Suprapubic skin (tissue), 4 donors: ENCODE measurements at places on chromosomes 6 and 20. TPM values are rescaled to one million over a fixed set of nuclear protein-coding genes. Genes with fewer than 3 reads are reported as not detected.

The HLA-DQA1 gene
- total RNA-seq = 10.5 TPM

The DDO gene
- total RNA-seq = 0.81 TPM

The PDYN gene
- total RNA-seq = not detected

The WDR27 gene
- 21.2 TPM for total RNA-seq

The AIF1 gene
- total RNA-seq = 4.4 TPM

The PLAGL2 gene
- total RNA-seq = 13.0 TPM

DNA sequence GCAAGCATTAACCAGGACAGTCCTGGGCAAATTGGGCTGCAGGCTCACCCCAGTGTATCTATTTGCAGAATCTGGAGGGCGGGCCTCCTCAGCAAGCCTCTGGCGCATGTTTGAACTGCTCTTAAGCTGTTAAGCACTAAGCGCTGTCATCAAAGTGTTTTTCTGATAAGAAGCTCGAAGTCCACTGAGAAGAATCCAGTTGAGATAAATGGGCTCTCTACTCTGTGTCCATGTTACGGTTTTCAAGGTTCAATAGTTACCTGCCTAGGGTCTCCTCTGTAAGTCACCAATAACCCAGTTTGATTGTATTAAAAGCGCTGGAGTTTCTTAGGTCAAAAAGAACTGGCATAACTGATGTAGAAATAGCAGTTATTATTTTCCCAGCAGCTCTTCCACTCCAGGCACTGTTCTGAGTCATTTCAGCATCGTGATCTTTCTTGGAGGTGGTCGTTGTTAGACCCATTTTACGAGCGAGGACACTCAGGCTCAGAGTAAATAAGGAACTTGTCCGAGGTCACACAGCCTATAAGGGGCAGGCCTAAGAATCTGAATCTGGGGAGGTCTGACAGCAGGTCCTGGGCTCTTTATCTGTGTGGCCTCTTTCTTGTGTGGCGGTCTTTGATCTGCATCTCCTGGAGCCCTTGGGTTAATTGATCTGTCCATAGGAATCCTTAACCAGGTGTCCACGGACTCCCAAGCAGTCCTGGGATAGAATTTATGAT, 207.4 kb upstream of the ZNF217 start:
- no peaks in the 10 kb centered on the region for H3K36me3 ChIP-seq
- H3K27ac ChIP-seq = no peak overlapping the region
- no peaks in the 10 kb centered on the region for H3K27me3 ChIP-seq
- H3K4me1 ChIP-seq = peaks cover 10% of the 10 kb centered on the region
- no peak for DNase-seq

GRCh38 chr20:15836634-15837033, 736.6 kb downstream of the KIF16B start:
- H3K4me1 ChIP-seq = no peaks in the 10 kb centered on the region
- no peak for DNase-seq
- no peaks in the 10 kb centered on the region for H3K36me3 ChIP-seq

GRCh38 chr6:143163621-143164020, 102.9 kb downstream of the AIG1 start:
- no peak for DNase-seq
- peaks cover 8% of the 10 kb centered on the region for H3K36me3 ChIP-seq
- peaks cover 9% of the 10 kb centered on the region for H3K4me1 ChIP-seq
- H3K27me3 ChIP-seq = no peaks in the 10 kb centered on the region

GRCh38 chr6:10838794-10839333, 525 bp upstream of the MAK start:
- peak overlapping the region; percentile 63 for H3K4me3 ChIP-seq
- no peaks in the 10 kb centered on the region for H3K36me3 ChIP-seq
- peaks cover 11% of the 10 kb centered on the region for H3K27me3 ChIP-seq
- peaks cover 23% of the 10 kb centered on the region for H3K4me1 ChIP-seq
- H3K27ac ChIP-seq = no peak overlapping the region

DNA sequence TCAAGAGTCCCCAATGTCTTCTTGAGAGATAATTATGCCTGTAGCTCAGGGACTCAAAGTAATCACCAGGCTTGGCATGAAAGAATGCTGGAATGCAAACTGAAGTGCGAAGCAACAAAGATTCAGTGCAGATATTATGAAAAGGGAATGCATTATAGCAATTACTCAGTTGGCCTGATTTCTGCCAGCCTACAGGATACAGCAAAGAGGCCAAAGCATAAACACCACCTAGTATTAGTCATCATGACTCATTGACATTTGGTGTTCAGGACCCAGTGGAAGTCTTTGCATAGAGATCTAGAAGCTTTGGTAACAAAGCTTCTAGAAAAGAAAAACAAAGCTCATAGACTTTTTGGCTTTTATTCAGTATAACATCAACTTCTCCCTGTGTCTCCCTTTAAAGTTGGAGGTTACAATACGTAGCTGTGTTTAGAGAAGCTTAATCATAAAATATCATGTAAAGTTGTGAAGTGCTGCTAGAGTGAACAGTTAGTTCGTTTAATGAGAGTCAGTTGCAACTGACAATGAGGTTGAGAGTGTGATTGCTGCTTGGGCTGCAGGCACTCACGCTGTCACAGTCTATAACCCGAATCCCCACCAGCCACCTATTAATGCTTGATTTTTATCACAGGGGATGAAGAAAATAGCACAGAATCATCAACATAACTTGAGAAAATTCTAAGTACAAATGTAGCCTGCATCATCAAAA, 932.7 kb downstream of the TFAP2A start:
- H3K36me3 ChIP-seq = no peaks in the 10 kb centered on the region
- peak overlapping the region; percentile 35 for H3K27ac ChIP-seq
- DNase-seq = no peak

DNA sequence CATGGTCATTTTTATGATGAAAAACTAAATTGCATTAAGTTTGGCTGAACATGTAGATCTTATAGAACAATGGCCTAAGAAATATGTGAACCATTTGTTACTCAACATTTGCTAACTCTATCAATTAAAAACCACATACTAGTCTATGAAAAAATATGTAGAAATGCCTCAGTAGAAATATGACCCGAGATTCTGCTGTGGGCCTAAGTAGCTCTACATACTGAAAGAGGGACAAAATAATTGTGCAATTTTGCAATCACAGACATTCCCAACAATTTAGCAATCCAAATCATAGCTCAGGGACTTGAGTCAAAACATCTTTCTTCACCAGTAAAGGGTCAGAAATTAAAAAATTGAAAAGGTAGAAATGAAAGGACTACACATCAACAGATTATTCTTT, 619.0 kb downstream of the FRK start:
- no peaks in the 10 kb centered on the region for H3K27me3 ChIP-seq
- no peaks in the 10 kb centered on the region for H3K36me3 ChIP-seq
- no peak for DNase-seq
- H3K4me1 ChIP-seq = no peaks in the 10 kb centered on the region

GRCh38 chr6:98054453-98054852, 771.4 kb upstream of the MMS22L start:
- no peak overlapping the region for H3K4me3 ChIP-seq
- no peaks in the 10 kb centered on the region for H3K36me3 ChIP-seq
- no peak for DNase-seq
- H3K4me1 ChIP-seq = no peaks in the 10 kb centered on the region
- H3K27ac ChIP-seq = no peak overlapping the region

GRCh38 chr20:41163821-41164220, 26.5 kb downstream of the PLCG1 start:
- H3K4me3 ChIP-seq = no peak overlapping the region
- no peak for DNase-seq
- no peaks in the 10 kb centered on the region for H3K27me3 ChIP-seq

DNA sequence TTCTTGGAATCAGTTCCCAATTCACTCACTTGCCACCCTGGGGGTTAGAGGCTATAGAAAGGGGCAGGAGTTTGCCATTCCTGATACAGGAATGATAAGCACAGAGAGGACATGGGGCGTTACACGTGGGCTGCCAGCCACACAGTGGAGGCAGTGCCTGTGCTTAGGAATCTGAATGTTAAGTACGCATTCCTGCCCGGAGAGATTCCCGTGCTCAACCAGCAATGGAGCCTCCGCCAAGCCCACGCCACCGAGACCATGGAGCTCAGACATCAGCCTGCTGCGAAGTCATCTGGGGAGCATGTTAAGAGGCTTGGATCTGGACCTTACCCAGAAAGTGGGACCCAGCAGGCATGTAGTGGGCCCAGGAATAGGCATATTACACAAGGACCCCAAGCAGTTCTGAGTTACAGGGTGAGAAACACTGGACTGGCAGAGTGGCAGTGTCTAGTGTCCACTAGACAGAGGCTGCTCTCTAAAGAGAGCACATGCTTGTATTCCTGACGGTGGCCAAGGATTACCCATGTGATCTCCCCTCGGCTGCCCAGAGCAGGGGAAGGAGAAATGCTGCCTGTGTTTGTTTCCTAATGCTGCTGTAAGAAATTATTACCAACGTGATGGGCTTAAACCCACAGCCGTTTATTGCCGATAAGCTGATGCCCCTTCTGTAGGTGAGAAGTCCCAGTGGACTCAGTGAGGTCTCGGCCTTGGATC, 138.2 kb downstream of the BMP7 start:
- H3K27ac ChIP-seq = no peak overlapping the region
- no peaks in the 10 kb centered on the region for H3K4me1 ChIP-seq
- H3K36me3 ChIP-seq = no peaks in the 10 kb centered on the region
- DNase-seq = no peak
- H3K27me3 ChIP-seq = peaks cover 5% of the 10 kb centered on the region

- no peak overlapping the region for H3K4me3 ChIP-seq
- H3K27me3 ChIP-seq = peaks cover 32% of the 10 kb centered on the region
- no peaks in the 10 kb centered on the region for H3K36me3 ChIP-seq
- DNase-seq = no peak
- H3K27ac ChIP-seq = no peak overlapping the region
- H3K4me1 ChIP-seq = no peaks in the 10 kb centered on the region
Observed at GRCh38 chr20:59495894-59496510, 108.3 kb upstream of the PHACTR3 start.

DNA sequence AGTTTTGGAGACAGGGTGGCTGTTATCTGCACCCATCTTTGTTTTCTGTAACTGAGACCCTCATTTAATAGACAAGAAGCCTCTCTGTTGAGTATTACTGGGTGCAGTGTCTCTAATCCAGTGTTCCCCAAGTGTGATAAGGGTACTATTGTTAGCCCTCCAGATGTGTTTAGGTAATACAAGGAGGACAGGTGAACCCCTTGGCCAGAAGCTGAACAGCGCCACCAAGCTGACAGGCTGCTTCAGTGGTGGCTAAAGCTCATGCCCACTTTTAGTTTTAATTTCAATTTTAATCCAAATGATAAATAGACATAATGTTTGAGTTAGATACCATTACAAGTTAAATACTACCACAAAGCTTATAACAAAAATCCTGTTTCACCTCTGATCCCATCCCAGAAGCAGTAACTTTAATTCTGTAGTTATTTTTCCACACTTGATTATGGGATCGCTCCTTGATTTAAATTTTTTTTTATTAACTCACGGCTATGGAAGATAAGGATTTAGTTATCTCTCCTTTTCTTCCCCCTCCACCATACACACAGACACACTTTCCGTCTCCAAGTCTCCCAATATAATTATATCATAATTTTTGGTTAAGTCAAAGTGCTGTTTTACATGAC, 8.4 kb upstream of the STK35 start:
- H3K4me1 ChIP-seq = no peaks in the 10 kb centered on the region
- H3K27me3 ChIP-seq = peaks cover 50% of the 10 kb centered on the region
- DNase-seq = no peak
- H3K4me3 ChIP-seq = no peak overlapping the region
- H3K36me3 ChIP-seq = no peaks in the 10 kb centered on the region

GRCh38 chr6:105078386-105078708, 101.5 kb downstream of the POPDC3 start:
- DNase-seq = no peak
- no peaks in the 10 kb centered on the region for H3K4me1 ChIP-seq
- peaks cover 6% of the 10 kb centered on the region for H3K27me3 ChIP-seq
- H3K36me3 ChIP-seq = no peaks in the 10 kb centered on the region

DNA sequence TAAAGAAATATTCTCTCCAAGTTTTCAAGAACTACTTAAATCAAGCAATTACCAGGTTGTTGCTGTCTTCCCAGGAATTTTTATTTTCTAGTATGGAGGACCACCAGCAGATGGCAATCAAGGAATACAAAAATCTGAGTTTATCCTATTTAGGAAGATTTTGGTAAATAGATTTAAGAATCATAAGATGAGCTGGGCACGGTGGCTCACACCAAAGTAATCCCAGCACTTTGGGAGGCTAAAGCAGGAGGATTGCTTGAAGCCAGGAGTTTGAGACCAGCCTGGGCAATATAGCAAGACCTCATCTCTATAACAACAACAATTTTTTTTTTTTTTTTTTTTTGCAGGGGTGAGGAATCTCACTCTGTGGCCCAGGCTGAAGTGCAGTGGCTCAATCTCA, 19.3 kb upstream of the SEC63 start:
- H3K27me3 ChIP-seq = no peaks in the 10 kb centered on the region
- no peaks in the 10 kb centered on the region for H3K36me3 ChIP-seq
- H3K4me3 ChIP-seq = no peak overlapping the region

DNA sequence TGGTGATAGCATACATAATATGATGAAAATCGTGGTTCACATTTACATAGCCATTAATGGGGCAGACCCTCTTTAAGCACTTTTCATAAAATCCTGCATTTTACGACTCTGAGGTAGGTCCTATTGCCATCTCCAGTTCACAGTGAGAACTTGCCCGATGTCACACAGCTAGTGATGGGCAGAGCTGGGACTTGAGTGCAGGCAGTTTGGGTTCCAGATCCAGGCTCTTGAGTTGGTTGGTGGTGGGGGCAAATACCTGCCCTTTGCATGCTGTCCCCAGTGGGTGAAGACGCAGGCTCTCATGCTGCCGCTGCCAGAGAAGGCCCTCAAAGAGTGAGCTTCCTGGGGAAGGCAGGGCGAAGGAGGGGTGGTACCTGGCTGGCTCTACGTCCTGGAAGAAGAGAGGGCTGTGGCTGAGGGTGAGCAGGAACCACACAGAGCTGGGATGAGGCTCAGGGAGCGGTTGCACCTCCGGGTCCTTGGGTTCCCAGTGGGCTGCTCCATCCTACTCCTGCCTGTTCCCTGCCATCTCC, 6.1 kb upstream of the BAK1 start:
- peaks cover 25% of the 10 kb centered on the region for H3K4me1 ChIP-seq
- no peaks in the 10 kb centered on the region for H3K36me3 ChIP-seq
- H3K4me3 ChIP-seq = no peak overlapping the region
- no peak overlapping the region for H3K27ac ChIP-seq
- no peak for DNase-seq

DNA sequence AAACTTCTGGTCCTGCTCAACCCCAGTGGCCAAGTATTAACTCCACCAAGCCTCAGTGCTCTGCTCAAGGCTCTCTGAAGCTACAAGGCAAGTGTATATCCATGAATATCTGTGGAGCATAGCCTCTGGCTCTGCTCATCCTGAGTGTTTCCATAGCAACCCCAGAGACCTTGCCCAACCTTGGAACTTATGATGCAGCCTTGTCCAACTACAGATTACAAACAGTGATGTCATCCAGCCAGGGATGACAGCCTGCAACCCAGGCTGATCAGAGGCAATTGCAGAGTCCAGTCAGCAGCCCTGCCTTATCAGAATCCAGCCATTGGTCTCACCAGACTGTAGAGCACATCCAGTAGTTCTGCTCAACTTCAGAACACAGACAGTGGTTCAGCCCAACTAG, 65.5 kb upstream of the SPACA1 start:
- no peaks in the 10 kb centered on the region for H3K4me1 ChIP-seq
- H3K27ac ChIP-seq = no peak overlapping the region
- no peak for DNase-seq

GRCh38 chr20:1150218-1150617, 31.8 kb downstream of the PSMF1 start:
- H3K36me3 ChIP-seq = peaks cover 46% of the 10 kb centered on the region
- no peak overlapping the region for H3K4me3 ChIP-seq
- H3K4me1 ChIP-seq = no peaks in the 10 kb centered on the region
- no peak for DNase-seq
